ENCODE measurements at places on chromosomes 7 and 10.

DNA sequence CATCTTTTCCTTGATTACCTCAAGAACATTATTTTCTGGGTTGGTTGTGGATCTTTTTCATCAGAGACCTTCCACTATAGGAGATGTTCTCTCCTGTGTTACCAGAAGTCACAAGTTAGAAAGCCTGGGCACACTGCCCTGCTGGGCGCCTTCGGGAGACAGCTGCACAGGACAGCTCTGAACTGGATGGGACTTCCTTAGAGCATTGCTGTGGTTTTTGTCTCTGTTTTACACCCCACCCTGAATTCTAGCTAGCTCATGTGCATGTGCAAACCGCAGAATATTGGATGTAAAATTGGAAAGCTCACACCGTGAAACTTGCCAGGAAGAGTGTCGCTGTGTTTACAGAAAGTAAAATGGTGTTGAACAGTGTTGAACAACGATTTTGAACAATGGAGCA, 54.4 kb upstream of the SEC61G start:
- no peak for DNase-seq

- DNase-seq = peak; percentile 4
These were observed 154.4 kb downstream of the CUBN start for GRCh38 chr10:16975188-16975587.

DNA sequence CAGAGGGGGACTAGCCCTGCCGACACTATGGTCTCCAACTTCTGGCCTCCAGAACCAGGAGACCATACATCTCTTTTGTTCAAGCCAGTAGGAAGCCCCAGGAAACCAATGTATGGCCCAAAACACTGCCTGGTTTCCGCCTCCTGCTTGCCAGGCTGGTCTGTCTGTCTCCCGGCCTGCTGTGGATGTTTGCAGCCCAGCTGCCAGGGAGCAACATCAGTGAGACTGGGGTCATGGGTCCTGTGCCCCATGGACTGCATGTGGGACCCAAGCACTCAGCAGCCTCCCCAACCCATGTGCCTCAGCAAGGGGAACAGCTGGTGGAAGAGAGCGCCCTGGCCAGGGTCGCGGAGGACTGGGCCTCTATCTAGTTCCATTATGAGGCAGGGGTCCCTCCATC, 33.4 kb upstream of the NUB1 start:
- no peak for DNase-seq

GRCh38 chr7:44572771-44573170, 937 bp downstream of the DDX56 start:
- no peak for DNase-seq

GRCh38 chr7:98229991-98230745, 18.9 kb downstream of the BHLHA15 start:
- DNase-seq = no peak

- DNase-seq = peak; percentile 54
These were observed 53.9 kb downstream of the SYPL1 start for GRCh38 chr7:106057962-106058927.

DNA sequence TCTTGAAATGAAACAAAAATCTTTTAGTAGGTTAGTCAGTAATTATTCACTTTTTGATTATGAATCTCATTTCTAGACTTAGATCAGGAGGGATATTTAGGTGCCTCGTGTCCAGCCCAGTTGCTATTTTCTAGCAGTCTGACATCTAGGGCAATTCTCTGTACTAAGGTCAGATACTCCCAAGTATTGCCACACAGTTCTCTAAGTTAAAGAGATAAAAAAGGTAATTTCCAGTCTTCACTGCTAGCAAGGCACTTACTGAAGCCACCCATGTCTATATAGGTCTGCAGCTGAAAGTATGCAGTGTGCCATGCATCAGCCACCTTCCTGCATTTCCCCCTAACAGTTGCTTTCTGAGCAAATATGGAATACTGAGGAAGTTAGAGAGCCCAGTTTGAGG, 83.4 kb downstream of the PON1 start:
- DNase-seq = no peak

DNA sequence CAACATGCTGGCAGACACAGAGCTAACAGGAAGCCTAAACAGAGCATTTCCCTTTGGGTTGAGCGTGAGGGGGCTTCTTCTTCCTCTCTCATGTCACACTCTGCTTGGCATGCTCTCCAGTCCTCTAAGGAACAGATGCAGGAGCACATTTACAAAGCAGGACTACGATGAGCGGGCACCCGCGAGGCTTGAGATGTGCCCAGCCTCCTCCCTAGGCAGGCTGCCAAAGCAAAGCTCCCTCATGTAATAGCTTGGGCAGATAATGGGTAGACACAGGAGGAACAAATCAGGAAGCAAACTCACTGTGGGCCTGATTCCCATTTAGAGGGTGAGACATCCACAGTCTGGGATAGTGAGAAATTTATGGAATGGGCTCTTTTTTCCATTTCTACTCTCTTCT, 519.1 kb downstream of the NRG3 start:
- no peak for DNase-seq

DNA sequence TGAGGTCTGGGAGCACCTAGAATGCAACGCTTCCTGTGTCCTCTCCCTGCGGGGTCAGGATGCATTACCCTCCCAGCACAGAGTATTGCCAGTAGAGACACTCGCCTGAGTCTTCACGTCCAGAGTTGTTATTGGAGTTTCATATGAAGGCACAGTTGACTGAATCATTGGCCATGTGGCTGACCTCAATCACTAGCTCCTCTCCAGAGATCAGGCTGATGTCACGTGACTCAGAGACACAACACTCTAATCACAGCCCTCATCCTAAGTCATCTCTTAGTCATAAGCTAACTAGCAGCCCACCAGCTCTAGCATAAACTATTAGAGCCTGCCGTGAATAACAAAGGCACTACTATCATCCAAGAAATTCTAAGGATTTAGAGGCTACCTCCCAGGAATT, 107.8 kb downstream of the HECW1 start:
- no peak for DNase-seq

DNA sequence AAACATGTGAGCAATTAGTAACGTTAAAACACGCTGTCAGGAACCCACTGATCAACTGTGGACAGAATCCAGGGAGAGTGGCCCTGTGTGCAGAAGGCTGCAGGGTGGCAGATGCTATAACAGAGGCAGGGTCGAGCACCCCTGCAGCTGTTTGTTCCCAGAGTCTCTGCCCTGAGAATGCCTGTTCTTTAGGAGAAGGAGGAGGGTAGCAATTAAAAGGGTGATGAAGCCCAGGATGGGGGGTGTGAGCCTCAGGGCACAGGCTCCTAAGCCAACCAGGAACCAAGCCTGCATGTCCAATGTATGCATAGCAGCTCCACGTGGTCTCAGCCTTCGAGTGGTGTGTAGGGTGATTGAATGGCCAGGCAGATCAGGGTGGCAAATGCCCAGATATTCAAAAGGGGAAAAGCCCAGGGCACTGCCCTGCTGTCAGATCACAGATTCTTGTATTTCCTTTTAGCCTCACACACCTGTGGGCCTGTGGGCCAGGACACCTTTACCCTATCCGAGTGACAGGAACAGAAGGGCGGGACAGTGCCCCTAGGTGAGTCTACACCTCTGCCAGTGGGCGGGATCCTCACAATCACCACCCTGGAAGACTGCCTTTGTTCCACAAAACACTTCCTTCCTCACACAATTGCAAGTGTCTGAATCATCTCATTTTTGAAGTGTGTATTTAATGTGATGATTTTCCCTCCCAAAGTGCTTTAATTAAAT, 7.3 kb downstream of the WDFY4 start:
- DNase-seq = no peak

GRCh38 chr7:87354749-87355148, 9.3 kb downstream of the CROT start:
- peak; percentile 52 for DNase-seq

DNA sequence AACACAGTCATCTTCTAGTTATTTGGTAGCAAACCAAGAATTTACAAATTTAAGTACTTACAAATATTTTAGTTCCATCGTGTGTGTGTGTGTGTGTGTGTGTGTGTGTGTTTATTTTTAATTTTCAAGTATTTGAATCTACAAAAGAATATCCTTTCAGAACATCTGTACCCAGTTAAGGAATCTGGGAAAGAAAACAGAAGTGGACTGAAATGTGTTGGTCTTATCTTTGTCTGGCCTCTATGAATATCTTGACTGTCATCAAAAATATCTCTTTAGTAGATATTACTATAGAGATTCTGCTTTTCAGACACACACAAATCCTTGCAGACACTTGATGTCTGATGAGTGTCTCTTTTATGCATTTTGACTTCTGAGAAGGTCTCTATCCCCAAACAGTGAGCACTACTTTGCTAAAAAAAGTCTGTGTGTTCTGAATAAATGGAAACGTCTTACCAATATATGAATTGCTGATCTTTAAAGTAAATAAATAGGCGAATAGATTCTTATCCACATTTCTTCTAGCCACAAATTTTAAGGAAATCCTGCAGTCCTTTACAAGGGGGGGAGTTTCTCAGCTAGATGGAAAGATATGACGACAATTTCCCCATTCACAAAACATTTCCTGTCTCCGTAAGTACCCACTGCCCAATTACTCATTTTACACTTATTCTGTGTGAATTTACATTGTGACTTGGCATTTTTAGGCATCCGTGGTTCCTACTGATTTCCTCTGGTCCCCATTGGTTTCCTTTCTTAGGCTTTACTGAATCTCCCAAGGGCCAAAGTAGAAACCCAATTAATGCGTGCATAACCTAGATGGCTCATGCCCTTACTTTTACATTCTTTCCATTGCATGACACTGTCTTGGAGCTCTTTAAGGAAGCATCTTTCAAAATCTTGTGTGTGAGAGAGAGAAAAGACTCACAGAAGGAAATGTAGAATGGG, 36.0 kb downstream of the NRCAM start:
- DNase-seq = peak; percentile 35

GRCh38 chr10:6445671-6446316, 134.3 kb downstream of the PRKCQ start:
- DNase-seq = peak; percentile 89

- peak; percentile 46 for DNase-seq
These were observed 11.3 kb downstream of the CPA2 start for GRCh38 chr7:130277763-130278643.

- no peak for DNase-seq
These were observed 532.5 kb upstream of the C7orf33 start for GRCh38 chr7:148058092-148058491.

- DNase-seq = no peak
These were observed 10.8 kb upstream of the NRP1 start for GRCh38 chr10:33345236-33345635.

DNA sequence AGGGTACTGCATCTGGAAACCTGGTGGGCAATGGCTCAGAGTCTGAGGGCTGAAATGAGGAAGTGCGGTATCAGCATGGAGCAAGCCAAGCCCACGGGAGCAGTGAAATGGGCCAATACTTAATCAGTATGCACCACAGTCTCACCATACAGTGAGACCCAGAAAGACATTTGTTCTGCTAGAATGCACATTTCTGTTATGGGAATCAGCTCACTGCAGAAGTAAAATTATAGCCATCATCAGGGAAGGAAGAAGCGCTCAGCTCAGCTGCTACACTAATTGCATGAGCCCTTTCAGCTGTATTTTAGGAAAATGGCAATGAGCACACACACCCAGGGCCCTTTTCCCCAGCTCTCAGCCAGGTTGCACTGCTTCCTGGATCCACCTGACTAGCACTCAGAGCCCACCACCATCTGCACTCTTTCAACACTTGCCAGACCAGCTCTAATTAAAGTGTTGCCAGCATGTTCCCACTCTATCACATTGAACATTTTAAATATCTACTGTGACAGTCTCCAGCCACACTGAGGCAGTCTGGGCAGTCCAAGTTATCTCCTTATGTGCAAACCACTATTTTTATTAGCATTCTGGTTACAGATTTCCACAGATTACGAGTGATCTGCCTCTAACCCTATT, 44.2 kb upstream of the PIK3AP1 start:
- peak; percentile 85 for DNase-seq

DNA sequence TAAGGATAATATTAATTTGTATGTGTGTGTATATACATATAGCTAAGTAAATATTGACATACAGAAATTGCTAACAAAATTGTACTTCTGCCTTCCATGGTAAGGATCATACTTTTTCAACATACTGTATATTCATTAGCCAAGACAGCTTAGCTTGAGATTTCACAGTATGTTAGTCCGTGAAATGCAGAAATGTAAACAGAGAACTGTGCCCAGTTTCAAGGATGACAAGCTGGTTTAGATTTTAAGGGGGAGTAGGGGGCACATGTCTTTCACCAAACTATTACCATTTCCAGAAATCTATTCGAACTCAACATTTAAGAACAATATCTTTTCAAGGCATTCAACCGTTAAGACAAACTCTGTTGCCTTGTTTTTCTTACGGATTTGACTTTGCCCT, 182.2 kb downstream of the SORCS1 start:
- no peak for DNase-seq

All from hematopoietic multipotent progenitor cell treated with erythropoietin and hydrocortisone succinate and interleukin-3 and kit ligand, for 4 days (in vitro differentiated cells).